ENCODE measurements at places on chromosomes 16 and 17.

- peak; percentile 52 for DNase-seq
Observed at GRCh38 chr16:87570938-87571867, 31.1 kb upstream of the JPH3 start.

DNA sequence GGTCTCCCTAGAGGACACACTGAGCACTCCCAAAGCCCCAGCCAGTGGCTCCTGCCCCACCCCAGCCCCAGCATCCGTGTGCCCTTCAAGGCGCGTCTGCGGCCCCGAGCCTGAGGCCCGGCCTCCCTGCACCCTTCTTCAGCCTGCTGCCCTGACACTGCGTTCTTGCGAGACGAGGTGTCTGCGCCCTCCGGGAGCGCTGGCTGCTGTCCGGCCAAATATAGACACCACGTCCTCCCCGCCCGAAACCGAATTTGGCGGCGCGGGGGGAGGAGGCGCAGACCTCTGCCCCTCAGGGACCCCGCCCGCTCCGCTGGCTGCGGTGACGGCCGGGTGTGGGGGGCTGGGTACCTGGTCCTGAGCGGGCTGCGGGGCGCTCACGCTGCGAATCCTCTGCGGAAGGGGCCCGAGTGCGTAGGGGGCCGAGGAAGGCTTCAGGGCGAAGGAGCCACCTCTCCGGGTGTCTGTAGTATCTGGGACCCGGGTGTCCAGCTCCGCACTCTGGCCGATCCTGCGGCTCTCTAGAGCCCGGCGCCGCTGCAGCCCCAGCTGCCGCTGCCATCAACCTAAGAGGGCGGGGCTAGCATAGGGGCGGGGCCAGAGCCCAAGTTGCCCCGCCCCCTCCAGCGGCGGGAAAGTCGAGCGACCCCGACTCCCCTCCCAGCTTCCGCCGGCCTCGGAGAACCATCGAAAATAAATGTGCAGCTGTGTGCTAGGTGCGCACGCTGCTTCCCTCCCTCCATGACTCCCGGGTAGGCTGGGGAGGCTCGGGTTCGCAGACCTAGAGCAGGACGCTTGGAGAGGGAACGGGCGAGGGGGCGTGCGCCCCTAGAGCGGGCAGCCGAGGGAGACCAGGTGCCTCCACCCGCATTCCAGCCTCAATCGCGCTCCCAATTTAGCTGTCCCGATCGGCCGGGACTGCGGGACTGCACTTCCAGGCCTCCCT lies at the start of gene CORO6:
CORO6 (minus strand) TSS at position 576 of the 946 bp plus-strand sequence. CDS start 1,491 bp downstream, outside the sequence.
- DNase-seq: peak; percentile 28

GRCh38 chr17:42098730-42099399 lies 592 bp upstream of the ZNF385C start:
- no peak for DNase-seq

DNA sequence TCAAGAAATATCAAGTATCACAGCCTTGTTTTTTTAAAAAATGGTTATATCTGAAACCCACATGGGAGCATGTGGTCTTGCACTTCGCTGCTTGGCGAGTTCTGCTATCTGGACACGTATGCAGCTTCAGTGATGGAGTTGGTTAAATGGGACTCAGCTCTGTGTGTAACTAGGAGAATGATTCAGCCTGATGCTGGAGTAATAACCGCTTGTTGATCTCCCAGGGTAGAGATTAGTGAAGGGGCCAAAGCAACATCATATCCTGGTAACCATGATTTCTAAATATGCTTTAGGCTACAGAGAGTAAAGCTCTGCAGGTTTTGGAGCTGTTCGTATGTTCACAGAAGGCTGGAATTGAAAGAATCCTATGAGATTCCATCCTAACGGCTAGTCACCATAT lies 63.2 kb downstream of the IQCK start:
- DNase-seq: no peak

- DNase-seq: no peak
Observed at GRCh38 chr17:68750208-68750562, 149.0 kb upstream of the FAM20A start.
